ENCODE measurements at places on chromosomes 13 and 19.

GRCh38 chr19:53657778-53658177 is 26.0 kb downstream of the DPRX start:
- DNase-seq = no peak

- no peak for DNase-seq
These were observed 853.0 kb downstream of the SLITRK6 start for GRCh38 chr13:84946192-84946591.

GRCh38 chr13:102040812-102041211 is 361.0 kb downstream of the FGF14 start:
- DNase-seq = no peak

- DNase-seq = no peak
These were observed 22.0 kb upstream of the LRRC4B start for GRCh38 chr19:50590191-50590590.

- DNase-seq = peak; percentile 93
These were observed 83.9 kb downstream of the GNG7 start for GRCh38 chr19:2618611-2619010.

DNA sequence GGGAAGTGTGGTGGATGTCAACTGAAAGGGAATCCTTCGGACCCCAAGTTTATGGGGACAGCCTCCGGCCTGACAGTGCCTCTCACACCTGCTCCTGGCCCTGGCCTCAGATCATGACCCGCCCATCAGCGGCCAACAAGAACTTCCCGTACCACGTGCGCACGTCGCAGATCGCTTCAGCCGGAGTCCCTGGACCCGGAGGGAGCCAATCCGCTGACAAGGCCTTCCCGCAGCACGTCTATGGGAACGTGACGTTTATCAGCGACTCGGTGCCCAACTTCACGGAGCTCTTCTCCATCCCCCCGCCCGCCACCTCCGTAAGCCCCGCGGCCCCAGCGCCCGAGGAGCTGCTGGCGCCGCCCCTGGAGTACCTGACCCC is 2.0 kb upstream of the MEGF8 start:
- no peak for DNase-seq

DNA sequence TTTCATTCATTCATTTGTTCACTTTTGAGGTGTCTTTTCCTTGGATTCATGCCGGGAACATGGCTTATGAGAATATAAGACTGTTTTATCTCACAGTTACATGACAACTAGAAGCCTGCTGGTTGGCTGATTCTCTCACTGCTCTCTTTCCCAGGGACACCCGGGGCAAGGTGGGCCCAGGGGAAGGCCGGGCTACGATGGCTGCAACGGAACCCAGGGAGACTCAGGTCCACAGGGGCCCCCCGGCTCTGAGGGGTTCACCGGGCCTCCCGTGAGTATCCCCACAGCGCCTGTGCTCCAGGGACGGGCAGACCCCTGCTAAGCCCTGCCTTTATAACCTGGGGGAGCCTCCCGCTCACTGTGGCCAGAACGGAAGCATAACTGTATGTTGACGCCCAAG is 121.2 kb downstream of the COL4A2 start:
- no peak for DNase-seq

- DNase-seq = no peak
These were observed 540 bp upstream of the USE1 start for GRCh38 chr19:17214508-17215126.

- DNase-seq = no peak
These were observed 61.3 kb downstream of the CELF5 start for GRCh38 chr19:3285647-3286176.

- DNase-seq = no peak
These were observed 766.1 kb upstream of the GPC6 start for GRCh38 chr13:92460479-92460878.

- no peak for DNase-seq
These were observed 80.3 kb upstream of the FLT1 start for GRCh38 chr13:28575200-28575599.

DNA sequence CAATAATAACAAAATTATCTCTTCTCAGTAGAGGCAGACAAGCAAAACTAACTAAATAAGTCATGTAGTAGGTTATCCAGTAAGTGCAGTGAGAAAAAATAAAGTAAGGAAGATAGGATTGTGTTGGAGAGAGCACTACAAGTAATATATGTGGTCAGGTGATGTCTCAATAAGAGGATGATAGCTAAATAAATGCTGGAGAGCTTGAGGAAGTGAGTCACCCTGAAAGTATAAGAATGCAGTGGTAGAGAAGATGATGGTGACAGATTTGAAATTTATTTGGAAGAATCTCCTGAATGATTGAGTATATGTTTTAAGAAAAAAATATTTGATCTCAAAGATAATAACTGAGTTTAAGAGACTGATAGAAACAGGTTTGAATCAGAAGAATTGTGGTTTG is 152.2 kb upstream of the PRR20A start:
- DNase-seq = no peak

GRCh38 chr19:8866344-8866743 is 34.2 kb downstream of the MBD3L1 start:
- DNase-seq = no peak

DNA sequence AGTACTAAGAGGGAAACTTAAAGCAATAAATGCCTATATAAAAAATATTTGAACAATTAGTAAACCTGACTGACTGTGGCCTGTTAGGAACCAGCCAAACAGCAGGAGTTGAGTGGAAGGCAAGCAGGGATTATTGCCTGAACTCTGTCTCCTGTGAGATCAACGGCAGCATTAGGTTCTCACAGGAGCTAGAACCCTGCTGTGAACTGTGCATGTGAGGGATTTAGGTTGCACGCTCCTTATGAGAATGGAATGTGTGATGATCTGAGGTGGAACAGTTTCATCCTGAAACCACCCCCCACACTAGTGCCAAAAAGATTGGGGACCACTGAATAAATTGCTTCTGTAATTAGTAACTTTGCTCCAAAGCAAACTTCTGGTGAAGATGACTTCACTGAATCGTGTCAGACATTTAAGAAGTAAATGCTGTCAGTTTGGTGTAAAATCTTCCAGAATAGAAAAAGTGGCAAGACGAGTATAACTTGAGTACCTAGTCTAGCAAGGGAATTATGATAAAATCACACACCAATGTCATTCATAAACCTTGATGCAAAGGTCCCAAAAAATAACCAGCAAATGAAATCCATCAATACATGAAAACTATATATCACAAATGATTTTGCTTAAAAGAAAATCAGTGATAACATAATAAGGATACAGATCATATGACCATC is 53.8 kb downstream of the SLC6A16 start:
- DNase-seq = no peak

DNA sequence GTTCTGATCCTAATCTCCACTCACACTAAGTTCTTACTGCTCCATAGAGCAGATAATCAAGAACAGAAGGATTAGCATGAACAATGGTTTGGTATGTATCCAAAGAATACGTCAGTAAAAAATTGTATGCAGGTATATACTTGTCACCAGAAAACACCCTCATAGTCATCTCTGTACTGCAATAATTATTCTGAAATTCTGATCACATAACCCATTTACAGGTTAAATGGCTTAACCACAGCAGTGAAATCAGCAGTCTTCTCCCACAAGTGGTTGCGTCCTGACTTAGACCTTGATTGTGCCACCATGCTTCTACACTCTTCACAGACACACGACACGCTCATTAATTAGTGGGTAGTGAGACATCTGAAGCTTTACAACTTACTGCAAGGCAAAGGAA is 50.9 kb downstream of the LNX2 start:
- DNase-seq = no peak

GRCh38 chr13:110713981-110714796 is 689 bp downstream of the ING1 start:
- peak; percentile 67 for DNase-seq

- peak; percentile 54 for DNase-seq
These were observed 842 bp downstream of the SIGLEC9 start for GRCh38 chr19:51125421-51126075.

- no peak for DNase-seq
These were observed 1895.9 kb upstream of the PCDH20 start for GRCh38 chr13:63311587-63311986.

- no peak for DNase-seq
These were observed 1.5 kb downstream of the HS6ST3 start for GRCh38 chr13:96091164-96092117.

DNA sequence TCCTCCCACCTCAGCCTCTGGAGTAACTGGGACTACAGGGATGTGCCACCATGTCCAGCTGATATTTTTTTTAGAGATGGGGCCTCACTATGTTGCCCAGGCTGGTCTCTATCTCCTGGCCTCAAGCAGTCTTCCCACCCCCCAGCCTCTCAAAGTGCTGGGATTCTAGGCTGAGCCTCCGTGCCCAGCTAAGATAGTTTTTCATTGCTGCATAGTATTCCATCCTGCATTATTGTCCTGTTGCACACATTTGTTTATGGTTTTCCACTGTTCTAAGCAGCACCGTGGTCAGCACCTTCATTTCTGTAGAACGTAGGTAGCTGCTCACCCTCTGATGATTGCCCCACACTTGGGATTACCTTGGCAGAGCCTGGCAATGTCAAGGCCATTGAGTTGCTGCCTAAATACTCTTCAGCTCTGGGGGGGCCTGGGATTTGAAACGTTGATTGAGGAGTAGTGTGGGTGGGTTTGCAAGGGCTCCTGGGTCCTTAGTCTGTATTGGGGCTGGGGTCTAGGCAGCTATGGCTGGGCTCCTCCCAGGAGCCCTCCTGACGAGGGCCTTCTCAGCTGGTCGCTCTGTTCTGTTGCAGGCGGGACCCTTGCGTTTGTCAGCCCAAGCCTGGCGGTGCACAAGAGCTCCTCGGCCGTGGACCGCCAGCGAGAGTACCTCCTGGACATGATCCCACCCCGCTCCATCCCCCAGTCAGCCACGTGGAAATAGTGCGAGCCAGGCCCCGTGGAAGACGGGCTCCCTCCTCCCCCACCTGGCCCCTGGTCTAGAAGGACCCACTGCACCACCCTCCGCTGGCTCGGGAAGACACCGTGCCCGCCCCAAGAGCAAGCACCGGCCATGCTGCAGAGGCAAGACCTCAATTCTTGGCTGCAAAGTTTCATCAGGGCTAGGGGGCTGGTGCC is 10.3 kb downstream of the TSSK6 start:
- no peak for DNase-seq

GRCh38 chr19:6161271-6161850 is 25.9 kb downstream of the ACSBG2 start:
- DNase-seq = peak; percentile 78

DNA sequence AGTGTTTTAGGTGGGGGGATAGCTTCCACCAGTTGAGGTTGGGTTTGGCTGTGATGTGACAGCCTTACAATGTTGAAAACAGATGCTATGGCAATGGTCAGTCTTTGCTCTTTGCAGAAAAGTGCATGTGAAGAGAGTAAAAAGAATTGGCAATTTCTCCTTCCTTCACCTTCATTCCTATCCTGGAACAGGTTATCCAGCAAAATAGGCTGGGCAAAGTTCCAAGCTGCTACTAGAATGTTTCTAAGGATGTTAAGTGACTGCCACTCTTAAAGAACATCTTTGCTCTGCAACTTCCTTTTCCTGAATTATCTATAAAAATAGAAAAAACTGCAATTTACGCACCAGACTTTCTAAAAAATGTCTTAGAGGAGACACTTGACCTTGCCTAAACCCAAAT is 50.1 kb upstream of the MYCBP2 start:
- DNase-seq = no peak

- DNase-seq = no peak
These were observed 203.0 kb downstream of the KLF5 start for GRCh38 chr13:73261739-73262216.

- no peak for DNase-seq
These were observed 131.0 kb downstream of the RNF17 start for GRCh38 chr13:24894972-24895300.

GRCh38 chr13:103101901-103102300 is 35.7 kb upstream of the SLC10A2 start:
- no peak for DNase-seq

- DNase-seq = no peak
These were observed 83.8 kb downstream of the RNASEH2B start for GRCh38 chr13:50993371-50993770.

DNA sequence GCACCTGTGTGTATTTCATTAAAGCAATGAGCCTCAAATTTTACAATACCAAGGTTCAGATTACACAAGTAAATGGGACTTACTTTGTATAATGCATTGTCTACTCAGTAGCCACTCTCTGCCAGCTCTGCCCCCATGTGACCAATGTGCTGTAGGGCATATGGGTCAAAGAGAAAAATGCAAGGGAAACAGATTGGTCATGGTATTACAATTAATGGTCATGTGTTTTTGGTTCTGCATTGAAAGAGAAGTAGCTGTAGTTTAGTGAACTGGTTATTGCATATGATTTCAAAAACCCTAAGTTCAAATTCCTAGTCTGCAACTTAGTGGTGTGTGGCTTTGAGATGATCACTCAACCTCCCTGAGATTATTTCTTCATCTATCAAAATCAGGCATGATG is 545.4 kb downstream of the SUCLA2 start:
- no peak for DNase-seq

DNA sequence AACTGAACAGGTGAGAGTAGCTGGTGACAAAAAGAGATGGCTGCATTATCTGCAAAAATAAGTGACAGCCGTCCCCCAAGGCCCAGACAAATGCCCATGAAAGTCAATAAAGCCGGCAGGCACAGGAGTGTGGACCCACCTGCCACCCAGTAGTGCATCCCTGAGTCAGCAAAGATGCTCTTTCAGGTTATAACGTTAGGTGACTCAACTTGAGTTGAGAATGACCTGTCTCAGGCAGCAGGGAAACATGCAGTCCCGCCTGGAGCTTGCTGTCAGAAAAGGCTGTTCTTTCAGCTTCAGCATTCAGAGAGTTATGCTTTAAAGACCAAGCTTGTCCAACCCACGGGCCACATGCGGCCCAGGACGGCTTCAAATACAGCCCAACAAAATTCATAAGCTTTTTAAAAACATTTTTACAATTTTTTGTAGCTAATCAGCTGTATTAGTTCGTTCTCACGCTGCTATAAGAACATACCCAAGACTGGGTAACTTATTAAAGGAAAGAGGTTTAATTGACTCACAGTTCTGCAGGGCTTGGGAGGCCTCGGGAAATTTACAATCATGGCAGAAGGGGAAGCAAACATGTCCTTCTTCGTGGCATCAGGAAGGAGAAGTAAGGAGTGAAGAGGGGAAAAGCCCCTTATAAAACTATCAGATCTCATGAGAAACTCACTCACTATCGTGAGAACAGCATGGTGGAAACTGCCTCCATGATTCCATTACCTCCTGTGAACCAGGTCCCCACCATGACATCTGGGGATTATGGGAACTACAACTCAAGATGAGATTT is 110.4 kb downstream of the RAB20 start:
- no peak for DNase-seq

- no peak for DNase-seq
These were observed 15.8 kb upstream of the GARIN5A start for GRCh38 chr19:50492303-50493052.

GRCh38 chr19:47726467-47726866 is 13.2 kb downstream of the EHD2 start:
- DNase-seq = no peak

GRCh38 chr13:80989241-80989640 is 648.3 kb upstream of the SPRY2 start:
- DNase-seq = no peak
